Left cardiac atrium (tissue), 4 donors: ENCODE measurements at places on chromosomes 4 and X.

GRCh38 chr4:2082627-2083026 is 23.5 kb downstream of the NAT8L start:
- no peak for DNase-seq

DNA sequence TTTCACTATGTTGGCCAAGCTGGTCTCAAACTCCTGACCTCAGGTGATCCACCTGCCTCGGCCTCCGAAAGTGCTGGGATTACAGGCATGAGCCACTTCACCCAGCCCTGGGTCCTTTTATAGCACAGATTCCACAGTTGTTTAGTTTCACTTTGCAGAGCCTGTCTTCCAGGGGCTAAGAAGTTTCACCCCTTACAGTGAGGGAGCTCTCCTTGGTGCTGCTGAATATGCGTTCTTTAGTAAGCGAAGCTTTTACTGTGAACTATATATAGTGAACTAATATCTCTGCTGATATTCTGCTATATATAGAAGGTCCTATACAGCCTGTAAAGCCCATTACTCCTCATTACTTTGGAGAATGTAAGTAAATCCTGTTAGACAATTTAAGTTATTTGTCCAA is 4.2 kb downstream of the TCEAL6 start:
- no peak for DNase-seq

GRCh38 chrX:132171478-132171877 is 43.7 kb upstream of the FRMD7 start:
- no peak for DNase-seq

DNA sequence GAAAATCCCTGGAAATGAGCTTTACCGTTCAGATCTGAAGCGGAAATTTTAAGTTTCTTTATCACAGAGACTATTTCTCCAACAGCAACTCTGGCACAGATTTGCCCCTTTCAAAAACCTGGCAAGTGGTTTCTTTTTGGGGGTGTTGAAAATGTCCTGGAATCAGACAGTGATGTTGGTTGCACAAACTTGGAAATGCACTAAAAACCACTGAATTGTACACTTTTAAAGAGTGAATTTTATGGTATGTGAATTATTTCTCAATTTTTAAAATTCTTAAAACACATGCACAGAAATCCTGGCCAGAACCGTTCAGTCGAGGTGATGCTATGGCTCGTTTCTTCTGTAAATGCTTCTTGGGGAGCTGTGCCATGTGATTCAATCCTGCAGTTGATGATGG is 121.2 kb upstream of the RBPJ start:
- no peak for DNase-seq

GRCh38 chr4:3193531-3194203 is 55.3 kb upstream of the MSANTD1 start:
- no peak for DNase-seq

GRCh38 chr4:159768016-159768415 is 665.1 kb downstream of the RAPGEF2 start:
- DNase-seq, result no peak

GRCh38 chr4:158821228-158821971 is 52.6 kb downstream of the FNIP2 start:
- no peak for DNase-seq

- DNase-seq, result no peak
Measured at GRCh38 chrX:150990910-150991309, 7.8 kb downstream of the HMGB3 start.

DNA sequence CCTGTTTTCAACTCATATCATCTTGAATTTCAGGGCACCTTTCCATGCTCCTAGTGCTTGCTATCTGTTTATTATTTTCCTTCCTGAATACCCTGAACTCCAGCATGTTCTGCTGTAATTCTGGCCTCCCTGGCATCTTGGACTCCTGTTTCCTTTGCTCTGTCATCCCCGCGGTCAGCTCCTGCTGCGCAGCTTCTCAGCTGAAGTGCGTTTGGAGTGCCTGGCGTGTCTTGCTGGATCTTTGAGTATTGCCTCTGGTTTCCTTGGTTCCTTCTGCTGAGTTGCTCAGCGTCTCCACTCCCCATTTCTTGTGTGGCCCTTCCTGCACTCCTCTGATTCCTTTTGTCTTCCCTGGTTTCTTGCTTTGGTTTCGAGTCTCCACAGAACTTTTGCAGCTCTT is 84.4 kb downstream of the HTT start:
- no peak for DNase-seq
